ENCODE measurements at places on chromosomes 12 and 14.

DNA sequence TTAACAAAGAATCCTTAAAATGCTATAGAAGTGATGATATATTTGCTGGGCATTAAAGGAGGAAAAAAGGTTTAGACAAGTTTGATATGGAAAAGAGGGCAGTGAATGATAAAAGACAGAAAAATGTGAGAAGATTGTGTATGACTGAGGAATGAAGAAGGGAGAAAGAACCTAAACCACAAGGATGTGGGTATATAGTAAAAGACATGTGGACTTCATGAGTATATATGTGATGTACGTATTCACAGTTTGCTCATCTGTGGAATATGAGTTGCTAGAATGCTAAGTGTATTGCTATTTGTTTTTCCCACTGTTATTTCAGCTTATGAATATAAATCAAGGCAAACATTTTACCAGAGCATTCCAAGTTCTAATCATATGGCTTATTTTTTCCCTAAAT is 2.1 kb upstream of the SLC16A7 start:
- no peak for DNase-seq

- DNase-seq = no peak
These were observed 2.3 kb upstream of the JPH4 start for GRCh38 chr14:23580948-23581281.

DNA sequence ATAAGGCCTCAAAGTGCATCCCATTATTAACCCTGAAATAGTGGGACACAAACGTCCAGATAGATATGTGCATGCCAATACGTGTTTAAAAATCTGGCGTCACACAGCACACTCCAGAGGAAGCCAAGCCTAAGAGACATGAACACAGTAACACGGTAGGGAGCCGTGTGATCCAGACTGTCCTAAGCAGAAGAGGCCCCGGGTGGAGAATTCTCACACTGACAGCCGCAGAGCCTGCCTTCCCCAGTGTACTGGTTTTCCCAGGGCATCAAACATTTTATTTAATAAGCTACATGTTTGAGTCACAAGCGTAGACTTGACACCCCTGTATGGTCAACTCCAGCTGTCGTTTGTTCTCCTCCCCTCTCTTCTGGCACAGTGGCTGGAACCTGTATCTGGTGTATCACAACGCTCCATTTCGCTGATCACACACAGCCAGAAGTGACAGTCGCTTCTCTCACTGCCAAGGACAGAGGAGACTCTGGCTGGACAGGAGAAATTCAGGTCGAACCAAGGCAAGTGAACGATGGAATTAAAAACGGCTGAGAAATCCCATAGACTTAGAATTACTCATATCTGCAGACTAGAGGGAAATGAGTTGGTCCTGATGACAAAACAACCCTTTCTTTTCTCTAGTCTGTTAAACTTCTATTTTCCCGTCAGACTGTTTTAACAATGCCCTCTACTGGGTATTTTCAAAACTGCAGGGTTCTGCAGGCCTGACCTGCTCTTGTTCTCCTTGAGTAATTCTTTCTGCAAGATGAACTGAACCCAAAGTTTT is 359.9 kb downstream of the RGS6 start:
- no peak for DNase-seq

- no peak for DNase-seq
These were observed 53.6 kb downstream of the FBXO34 start for GRCh38 chr14:55324812-55325211.

GRCh38 chr14:23151342-23151741 is 32.1 kb downstream of the SLC7A8 start:
- no peak for DNase-seq
